ENCODE measurements at places on chromosomes 16 and 17. TPM values are rescaled to one million over a fixed set of nuclear protein-coding genes. Genes with fewer than 3 reads are reported as not detected.

- DNase-seq, result no peak
These were observed 14.2 kb downstream of the ANKFY1 start for GRCh38 chr17:4249452-4250029.

The CLCN7 gene
- total RNA-seq, result 179 TPM

DNA sequence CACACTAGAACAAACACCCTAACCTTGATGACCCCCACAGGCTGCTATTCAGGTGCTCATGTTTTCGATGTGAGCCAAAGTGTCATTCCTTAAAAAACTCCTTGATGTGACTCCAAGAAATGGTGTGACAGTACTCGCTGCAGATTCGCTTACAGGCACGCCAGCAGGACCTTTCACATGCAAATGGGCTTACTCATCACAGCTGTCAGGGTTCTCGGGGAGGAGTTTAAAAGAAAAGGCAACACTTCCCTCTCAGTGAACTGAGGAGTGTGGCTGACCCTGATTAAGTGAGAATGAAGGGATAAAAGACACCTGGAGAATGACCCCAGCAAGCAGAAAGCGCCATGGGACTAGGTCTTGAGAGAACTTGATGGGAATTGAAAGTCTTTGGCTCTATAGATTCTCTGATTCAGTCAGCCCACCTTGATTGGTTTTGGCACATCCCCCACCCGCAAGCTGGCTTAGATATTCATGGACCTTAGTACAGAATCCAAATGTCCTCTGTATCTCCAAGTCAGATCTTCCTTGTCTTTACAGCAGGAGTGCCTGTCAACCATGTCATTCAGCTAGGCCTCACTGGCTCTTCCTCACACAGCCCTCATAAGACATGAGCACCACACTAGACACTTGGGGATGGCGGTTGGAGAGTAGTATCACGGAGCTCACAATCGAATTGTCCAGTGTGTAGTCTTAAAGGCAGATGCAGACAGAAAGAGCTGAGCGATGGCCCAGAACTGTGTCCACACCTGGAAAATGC is 82.6 kb downstream of the HIC1 start:
- no peak for DNase-seq

- DNase-seq, result no peak
These were observed 363.7 kb downstream of the SNX29 start for GRCh38 chr16:12340151-12340733.

DNA sequence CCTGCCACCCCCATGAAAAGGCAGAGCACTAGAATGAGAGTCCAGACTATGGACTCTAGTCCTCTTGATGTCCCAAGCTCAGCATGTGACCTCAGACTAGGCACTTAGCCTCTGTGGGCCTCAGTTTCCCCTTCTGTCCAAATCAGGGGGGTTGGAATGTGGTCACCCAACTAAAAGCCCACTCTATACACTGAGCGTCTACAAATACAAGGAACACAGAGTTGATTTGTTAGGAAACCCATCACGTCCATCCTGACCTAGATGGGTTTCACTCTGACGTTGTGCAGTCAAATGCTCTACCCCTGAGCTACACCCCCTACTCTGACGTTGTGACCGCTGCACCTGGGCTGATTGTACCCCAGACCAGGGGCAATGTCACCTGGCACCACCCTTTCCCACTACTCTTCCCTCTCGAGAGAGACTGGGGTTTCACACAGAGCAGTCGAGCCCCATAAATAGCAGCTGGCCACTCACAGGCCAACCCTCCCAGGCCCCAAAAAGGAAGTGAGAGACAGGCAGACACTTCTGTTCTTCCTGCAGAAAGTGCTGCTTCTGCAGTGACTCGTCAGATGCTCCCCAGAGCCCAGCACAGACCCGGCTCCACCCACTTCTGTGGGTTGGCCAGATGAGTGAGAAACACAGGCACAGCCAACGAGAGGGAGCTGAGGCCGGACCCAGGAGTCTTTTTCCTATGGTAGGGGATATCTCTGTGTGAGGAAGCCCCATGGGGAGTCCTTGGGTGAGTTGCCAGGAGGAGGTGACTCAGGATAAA is 16.1 kb upstream of the TNFRSF13B start:
- no peak for DNase-seq

- DNase-seq, result no peak
These were observed 527 bp downstream of the SIAH1 start for GRCh38 chr16:48384520-48385252.

The KRTAP9-8 gene
- not detected for total RNA-seq

DNA sequence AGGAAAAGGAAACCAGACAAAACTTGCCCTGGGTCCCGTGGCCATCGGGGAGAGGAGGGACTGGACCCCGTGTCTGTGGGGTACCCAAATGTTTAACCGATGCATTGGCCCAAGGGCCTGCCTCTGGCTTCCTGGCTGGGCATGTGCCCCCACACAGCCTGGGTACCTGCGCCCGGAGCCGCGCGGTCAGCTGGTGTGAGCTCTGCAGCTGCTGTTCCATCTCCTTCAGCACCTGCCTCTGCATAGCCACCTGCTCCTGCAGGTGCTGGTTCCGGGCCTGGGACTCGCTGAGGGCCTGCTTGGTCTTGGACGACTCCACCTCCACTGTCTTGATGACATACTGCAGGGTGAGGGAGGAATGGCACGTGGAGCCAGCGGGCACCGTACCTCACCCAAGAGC is 31.9 kb downstream of the KIFC3 start:
- DNase-seq, result no peak

- no peak for DNase-seq
These were observed 11.2 kb downstream of the PIK3R5 start for GRCh38 chr17:8954339-8954738.

DNA sequence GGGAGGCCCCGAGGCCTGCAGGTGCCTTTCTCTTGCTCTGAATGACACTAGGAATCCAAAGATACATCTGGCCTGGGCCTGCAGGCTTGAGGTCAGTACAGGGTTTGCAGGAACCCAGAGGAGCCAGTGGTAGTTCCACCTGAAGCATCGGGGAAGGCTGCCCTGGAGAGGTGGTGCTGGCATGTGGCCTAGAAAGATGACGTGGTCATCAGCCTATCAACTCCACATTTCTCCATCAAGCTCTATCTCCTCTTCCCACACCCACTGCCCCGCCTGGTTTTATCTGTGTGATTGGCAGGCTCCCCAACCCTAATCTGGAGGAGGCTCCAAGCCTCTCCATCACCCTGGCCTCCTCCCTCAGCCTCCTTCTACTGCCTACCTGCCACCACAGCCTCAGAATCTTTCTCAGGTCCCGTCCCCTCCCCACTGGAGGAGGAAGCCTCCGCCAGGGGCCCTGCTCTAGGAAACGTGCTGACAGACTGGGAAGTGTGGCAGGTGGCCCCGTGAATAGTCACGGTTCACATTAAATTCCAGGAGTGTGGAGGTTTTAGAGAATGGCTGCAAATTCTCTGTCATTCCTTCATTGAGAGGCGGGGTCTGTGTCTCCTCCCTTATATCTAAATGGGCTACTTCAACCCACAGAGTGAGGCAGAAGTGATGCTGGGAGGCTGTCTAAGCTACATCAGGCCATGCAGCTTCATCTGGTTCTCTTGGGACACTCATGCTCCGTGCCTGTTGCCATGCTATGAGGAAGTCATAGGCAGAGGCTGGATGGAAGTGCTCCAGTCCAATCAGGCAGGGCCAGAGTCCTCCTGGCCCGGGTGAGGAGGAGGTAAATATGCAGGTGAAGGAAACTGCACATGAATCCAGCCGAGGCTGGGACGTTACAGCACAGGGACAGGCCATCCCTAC is 11.4 kb upstream of the MAP2K3 start:
- DNase-seq, result no peak

DNA sequence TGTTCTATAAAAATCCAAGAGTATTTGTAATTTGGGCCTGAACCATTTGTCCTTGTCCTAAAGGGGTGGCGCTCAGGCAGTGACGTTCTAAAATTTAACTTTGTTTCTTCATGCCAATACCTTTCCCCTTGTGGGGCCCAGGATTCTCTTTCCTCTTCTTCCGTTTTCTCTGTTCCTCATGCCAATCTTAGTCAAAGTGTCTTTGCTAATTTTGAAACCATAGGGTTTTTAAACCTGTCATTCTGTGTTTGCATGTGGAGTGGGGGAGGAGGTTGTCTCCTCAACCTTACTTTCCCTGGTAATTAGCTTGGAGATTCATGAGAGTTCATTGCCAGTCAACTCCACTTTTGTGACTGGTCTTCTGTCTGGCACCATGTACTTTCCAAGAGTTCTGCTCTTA is 337.1 kb downstream of the MAF start:
- DNase-seq, result no peak

The KRTAP4-5 gene
- total RNA-seq, result not detected

DNA sequence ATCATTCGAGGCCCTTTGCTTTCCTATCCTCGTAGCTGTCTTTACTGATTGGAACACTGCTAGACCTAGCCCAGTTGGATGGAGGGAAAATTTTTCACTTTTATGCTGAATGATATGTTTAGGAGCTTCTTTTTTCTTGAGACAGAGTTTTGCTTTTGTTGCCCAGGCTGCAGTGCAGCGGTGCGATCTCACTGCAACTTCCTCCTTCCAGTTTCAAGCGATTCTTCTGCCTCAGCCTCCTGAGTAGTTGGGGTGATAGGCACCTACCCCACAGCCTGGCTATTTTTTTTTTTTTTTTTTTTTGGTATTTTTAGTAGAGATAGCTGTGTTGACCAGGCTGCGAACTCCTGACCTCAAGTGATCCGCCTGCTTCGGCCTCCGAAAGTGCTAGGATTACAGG is 17.3 kb upstream of the PSMC5 start:
- DNase-seq, result no peak

GRCh38 chr17:14733376-14733775 is 432.5 kb downstream of the HS3ST3B1 start:
- no peak for DNase-seq

DNA sequence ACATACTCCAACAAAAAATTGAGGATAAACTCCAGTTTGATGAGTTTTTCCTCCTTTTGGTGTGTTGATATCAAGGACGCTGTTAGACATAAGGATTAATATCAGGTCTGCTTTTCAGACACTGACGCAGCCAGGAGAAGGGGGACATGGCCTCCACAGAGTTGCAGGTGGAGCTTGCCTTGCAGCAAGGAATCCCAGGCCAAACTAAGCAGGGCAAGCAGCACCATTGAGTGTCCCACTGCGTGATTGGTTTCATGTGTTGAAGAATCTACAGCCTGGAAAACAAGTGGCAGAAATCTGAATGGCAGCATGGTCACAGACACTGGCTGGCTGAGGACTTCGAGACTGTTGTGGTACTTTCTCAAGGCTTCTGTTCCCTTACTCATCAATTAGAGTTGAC is 777.6 kb downstream of the KCNJ18 start:
- DNase-seq, result no peak

- no peak for DNase-seq
These were observed 3.4 kb upstream of the CLEC19A start for GRCh38 chr16:19282101-19282500.
